ENCODE measurements at places on chromosomes 6 and 20. TPM values are rescaled to one million over a fixed set of nuclear protein-coding genes. Genes with fewer than 3 reads are reported as not detected.
A peak's percentile ranks its signal among the peaks of the same experiment; 100 is the strongest.

Gene LHFPL5
- total RNA-seq: not detected

DNA sequence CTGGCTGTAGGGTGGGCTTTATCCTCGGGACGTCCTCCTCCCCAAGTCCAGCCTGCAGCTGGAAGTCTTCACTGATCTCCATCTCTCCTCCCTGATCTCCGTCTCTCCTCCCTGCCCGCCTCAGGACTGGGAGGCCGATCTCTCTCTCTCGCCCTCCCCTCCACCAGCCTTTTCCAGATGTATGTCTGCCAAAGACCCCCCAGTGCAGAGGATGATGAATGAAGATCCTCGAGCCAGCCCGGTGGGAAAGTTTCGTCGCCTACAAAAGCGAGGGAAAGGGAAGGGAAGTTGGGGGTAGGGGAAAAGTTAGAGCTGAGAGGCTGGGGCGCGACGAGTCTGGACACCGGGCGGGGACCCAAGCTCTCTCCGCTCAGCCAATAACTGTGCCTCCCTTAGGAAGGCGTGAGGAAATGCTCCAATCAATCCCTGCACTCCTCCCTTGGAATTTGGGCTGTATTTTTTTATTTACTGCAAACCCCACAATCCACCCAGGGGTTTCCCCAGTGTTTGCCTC lies 595 bp upstream of the SRF start:
- no peaks in the 10 kb centered on the region for H3K27me3 ChIP-seq
- H3K27ac ChIP-seq: peak overlapping the region; percentile 97
- H3K4me3 ChIP-seq: peak overlapping the region; percentile 85
- H3K36me3 ChIP-seq: no peaks in the 10 kb centered on the region
- H3K4me1 ChIP-seq: peaks cover 23% of the 10 kb centered on the region
- DNase-seq: no peak

- DNase-seq: no peak
- no peaks in the 10 kb centered on the region for H3K36me3 ChIP-seq
- no peaks in the 10 kb centered on the region for H3K4me1 ChIP-seq
- H3K27me3 ChIP-seq: no peaks in the 10 kb centered on the region
- H3K27ac ChIP-seq: no peak overlapping the region
Measured at GRCh38 chr20:6588296-6588695, 179.2 kb upstream of the BMP2 start.

Gene RRBP1
- 201 TPM for total RNA-seq

GRCh38 chr20:9402546-9402945 lies 111.8 kb upstream of the LAMP5 start:
- H3K27ac ChIP-seq: no peak overlapping the region
- H3K4me3 ChIP-seq: no peak overlapping the region
- no peaks in the 10 kb centered on the region for H3K4me1 ChIP-seq
- H3K36me3 ChIP-seq: no peaks in the 10 kb centered on the region

GRCh38 chr6:84764332-84765049 lies at the start of gene TBX18:
Gene TBX18, minus strand, starts transcription at chr6:84764598. Its CDS starts 417 bp downstream, at chr6:84764181.
- no peak within 1 kb of the TSS for H3K27ac ChIP-seq
- no peaks in the 10 kb centered on the region for H3K36me3 ChIP-seq
- H3K27me3 ChIP-seq: peaks cover 96% of the 10 kb centered on the region
- H3K4me3 ChIP-seq: peak within 1 kb of the TSS; percentile 5
- H3K4me1 ChIP-seq: peaks cover 20% of the 10 kb centered on the region

DNA sequence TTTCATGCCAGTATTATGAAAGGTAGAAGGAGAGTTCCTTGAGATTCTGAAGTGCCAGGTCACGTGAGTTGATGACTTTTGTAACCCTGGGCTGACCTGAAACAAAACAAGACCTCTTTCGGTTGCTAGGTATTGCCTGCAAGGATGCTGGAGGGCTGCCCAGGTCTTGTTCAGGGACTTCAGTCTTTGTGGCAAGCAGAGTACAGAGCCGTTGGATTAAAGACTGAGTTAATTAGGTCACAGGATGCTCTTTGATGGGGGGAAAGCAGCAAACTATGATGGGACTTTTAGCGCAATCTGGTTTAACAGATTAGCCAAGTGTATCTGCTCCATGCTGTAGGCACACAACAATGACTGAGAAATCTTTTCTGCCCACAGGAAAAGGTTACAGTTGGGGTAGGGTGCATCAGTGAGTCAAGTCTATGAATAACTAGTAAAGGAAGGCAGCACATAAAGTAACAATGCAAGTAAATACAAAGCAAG lies 12.8 kb upstream of the ELOVL5 start:
- no peak overlapping the region for H3K4me3 ChIP-seq
- H3K27me3 ChIP-seq: no peaks in the 10 kb centered on the region
- H3K4me1 ChIP-seq: peaks cover 11% of the 10 kb centered on the region
- no peaks in the 10 kb centered on the region for H3K36me3 ChIP-seq
- DNase-seq: peak; percentile 87

Gene APOBEC2
- total RNA-seq: 0.29 TPM

- DNase-seq: no peak
- H3K4me3 ChIP-seq: no peak overlapping the region
- no peaks in the 10 kb centered on the region for H3K4me1 ChIP-seq
- H3K27ac ChIP-seq: no peak overlapping the region
- no peaks in the 10 kb centered on the region for H3K27me3 ChIP-seq
Measured at GRCh38 chr6:9204171-9204570, 768.8 kb upstream of the SLC35B3 start.
